Fibroblast of lung (primary cell): ENCODE measurements at places on chromosomes 6 and 20.

DNA sequence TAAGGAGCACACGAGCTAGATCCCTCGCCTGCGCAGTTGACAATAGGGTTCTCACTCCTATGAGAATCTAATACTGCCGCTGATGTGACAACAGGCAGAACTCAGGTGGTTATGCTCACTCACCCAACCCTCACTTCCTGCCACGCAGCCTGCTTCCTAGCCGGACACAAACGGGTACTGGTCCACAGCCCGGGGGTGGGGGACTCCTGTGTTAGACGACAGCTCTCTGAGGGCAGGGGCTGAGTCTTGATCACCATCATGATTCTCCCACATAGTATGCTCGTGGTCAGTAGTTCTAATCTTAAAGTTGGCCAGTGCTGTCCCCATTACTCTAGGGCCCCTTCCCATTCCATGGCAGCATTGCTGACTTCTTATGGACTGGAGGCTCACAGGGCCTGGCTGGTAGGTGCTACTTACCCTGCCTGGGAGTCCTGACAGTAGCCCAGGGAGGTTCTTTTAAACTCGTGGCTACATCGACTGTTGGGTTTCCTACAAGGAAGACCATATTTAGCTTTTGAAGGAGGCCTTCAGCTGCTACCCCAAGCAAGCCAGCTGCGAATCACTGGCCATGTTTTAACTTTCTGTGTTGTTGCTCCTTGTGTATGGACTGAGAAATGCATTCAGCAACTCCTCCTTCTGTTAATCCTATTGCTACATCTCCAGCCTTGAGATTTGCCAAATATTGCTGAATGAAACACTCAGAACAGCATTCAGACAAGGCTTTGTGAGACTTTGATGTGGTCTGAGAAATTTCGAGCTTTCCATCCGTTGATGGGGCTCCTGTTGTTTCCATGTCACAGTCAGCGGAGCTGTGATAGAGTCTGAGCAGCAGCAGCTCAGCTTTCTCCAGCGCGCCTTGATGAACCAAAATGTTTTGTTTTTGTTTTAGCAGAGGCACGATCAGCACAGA is 300.3 kb downstream of the NRN1 start:
- DNase-seq, result peak; percentile 3

GRCh38 chr6:124780623-124781022 is 181.6 kb upstream of the RNF217 start:
- DNase-seq, result no peak

GRCh38 chr6:166671434-166672081 is 44.5 kb upstream of the RPS6KA2 start:
- DNase-seq, result peak; percentile 40

GRCh38 chr6:37891072-37891471 is 71.5 kb downstream of the ZFAND3 start:
- DNase-seq, result no peak

GRCh38 chr20:62377615-62378178 is 9.2 kb upstream of the RPS21 start:
- DNase-seq, result no peak

DNA sequence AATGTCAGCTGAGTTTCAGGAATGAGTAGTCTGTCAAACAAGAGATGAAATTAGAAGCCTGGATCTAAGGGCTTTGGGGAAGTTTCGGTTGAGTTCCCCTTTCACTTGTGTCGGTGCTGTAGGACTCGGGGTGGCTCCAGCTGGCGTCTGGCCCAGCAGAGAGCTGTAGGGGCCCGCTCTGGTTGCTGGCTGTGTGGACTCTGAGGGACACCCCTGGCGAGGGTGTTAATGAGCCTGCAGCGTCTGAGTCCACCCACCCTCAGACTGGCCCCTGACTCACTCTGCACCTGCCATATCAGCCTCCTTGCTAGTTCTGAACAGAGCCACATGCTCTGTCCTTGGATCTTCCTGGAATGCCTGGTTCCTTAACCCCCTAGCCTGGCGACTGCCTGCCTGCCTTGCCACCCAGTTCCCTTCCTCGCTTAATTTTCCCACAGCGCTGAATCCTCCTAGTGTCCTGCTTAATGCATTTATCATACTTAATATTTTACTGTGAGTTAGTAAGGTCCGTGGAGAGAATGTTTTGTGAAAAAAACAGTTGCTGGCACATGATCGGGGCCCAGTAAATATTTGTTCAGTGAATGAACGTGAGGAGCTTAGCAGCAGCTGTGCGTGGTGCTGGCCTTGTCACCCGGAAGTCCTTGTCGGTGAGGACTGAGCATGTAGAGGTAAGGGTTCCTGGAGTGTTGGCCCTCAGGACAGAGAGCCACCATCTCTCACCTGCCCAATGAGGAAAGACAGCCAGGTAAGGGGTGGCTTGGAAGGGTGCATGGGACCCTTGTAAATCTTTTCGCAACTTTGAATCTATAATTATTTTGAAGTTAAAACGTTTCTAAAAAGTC is 1.6 kb downstream of the DNAJC5 start:
- peak; percentile 20 for DNase-seq

DNA sequence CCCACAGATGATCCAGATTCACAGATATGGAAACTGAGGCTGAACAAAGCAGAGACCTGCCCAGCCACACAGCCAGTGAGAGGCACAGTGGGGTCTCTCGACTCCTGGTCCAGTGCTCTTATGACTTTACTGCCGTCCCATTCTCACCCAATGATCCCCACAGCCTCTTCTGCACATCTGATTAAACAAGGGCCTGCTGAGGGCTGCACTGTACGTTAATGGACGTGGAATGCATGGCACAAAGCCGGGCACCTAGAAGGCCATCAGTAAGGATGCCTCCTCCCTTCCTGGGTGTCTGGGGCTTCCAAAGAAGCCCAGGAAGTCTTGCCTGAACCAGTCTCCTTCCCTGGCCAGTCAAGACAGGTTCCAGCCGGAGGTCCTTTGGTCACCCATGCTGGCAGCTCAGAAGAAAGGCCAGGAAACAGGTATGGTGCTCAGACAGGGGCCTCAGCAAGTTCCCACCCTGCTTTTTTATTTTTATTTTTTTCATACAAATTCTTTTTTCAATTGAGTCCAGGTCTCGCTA is 3.8 kb downstream of the TFEB start:
- DNase-seq, result no peak

DNA sequence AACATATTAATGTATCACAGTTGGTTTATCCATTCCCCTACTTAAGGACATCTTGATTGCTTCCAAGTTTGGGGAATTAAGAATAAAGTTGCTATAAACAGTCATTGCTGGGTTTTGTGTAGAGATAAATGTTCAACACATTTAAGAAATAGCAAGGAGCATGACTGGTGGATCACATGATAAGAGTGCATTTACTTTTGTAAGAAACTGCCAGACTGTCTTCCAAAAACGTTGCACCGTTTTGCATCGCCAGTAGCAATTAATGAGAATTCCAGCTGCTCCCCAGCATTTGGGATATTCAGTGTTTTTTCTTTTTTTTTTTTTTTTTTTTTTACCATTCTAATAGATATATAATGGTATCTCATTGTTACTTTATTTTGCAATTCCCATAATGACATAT is 695.7 kb upstream of the GJE1 start:
- DNase-seq, result no peak

- DNase-seq, result no peak
Observed at GRCh38 chr6:136763255-136763654, 29.0 kb downstream of the MAP3K5 start.

DNA sequence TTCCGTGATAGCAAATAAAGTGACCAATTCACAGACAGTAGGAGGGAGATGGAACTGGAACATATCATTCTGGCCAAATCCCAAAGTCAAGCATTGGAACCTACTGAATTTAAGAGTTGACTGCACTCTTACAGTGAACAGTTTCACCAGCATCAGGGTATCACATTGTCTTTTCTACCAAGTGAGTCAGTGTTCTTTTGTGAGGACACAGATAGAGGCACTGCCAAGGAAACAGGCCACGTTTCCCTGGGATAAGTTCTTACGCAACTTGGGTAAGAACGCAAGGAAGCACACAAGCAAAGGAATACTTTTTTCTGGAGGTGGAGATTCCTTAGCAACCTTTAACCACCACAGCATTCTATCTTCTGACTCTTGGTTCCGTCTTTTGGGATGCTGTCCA is 28.6 kb upstream of the ENPP5 start:
- DNase-seq, result peak; percentile 68

GRCh38 chr6:56866917-56867522 is 87.9 kb upstream of the BEND6 start:
- DNase-seq, result peak; percentile 47

- DNase-seq, result no peak
Observed at GRCh38 chr6:170370416-170370815, 63.9 kb downstream of the FAM120B start.

DNA sequence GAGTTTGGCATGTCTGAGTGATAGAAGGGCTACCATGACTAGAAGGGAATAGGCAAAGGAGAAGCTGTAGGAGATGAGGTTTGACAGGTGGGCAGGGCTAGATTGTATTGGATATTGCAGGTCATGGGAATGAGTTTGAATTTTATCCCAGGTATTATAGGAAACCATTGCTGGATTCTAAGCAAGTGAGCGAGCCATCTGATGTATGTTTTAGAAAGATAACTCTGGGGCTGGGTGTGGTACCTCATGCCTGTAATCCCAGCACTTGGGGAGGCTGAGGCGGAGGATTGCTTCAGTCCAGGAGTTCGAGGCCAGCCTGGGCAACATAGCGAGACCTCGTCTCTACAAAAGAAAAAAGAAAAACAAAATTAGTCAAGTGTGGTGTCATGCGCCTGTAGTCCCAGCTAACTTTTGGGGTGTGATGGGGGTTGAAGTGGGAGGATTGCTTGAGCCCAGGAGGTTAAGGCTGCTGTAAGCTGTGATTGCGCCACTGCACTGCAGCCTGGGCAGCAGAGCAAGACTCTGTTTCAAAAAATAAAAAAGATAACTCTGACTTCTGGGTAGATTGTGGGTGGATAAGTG is 16.9 kb downstream of the STK4 start:
- DNase-seq, result no peak

GRCh38 chr6:32213649-32214048 is 10.2 kb downstream of the NOTCH4 start:
- DNase-seq, result no peak

- DNase-seq, result no peak
Observed at GRCh38 chr6:84074988-84075781, 41.6 kb downstream of the MRAP2 start.

- no peak for DNase-seq
Observed at GRCh38 chr6:31888276-31889258, 8.9 kb downstream of the EHMT2 start.

DNA sequence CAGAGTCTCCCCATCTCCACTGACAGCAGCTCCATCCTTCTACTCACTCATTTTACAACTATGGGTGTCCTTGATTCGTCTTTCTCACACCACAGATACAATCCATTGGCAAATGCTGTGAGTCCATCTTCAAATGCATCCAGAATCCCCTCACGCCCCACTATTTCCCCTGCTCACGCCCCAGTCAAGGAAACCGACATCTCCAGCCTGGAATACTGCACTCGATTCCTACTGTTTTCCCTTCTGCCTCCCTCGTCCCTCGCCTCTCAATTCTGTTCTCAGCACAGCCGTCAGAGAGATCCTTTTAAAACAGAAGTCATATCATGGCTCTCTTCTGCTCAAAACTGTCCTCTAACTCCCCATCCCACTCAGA is 4.7 kb downstream of the HLA-B start:
- DNase-seq, result no peak
